ENCODE measurements at places on chromosomes 2 and 18.

- no peak for DNase-seq
These were observed 71.3 kb downstream of the FMNL2 start for GRCh38 chr2:152406119-152406835.

GRCh38 chr2:132732694-132733093, 62.7 kb upstream of the LYPD1 start:
- DNase-seq: no peak

DNA sequence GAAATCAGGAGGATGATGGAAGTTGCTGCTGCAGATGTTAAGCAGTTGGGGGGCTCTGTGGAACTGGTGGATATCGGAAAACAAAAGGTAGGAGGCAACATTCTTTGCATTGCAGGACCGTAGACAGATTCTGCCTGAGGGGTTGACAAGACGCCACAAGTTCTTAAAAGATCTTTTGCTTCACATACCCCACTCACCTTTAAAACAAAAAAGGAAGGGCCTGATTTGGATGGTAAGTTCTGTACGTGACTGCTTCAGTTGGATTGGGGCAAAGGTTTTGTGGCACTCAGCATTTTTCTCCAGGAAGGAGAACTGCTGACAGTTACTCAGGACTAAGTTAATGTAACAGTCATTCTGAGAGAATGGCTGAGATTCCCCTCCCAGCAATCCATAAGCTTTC, 5.2 kb downstream of the CNDP2 start:
- DNase-seq: no peak

- DNase-seq: no peak
These were observed 65.1 kb downstream of the CUL3 start for GRCh38 chr2:224520064-224520463.

DNA sequence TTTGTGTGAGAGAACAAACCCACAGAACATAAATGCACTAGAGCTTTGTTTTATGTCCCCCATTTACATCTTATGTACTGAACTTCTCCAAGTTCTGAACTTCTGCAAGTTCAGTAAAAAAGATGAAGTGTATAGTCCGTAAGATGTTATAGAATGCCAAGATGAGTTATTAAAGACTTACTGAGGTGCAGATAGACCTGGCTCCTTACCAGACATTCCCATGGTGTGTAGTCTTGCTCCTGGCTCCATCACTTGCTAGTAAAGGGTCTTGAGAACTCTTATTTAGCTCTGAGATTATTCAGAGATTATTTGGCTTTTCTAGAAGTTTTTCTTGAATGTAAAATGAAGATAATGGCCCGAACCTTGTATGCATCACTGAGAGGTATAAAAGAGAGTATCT, 16.8 kb downstream of the GULP1 start:
- no peak for DNase-seq

DNA sequence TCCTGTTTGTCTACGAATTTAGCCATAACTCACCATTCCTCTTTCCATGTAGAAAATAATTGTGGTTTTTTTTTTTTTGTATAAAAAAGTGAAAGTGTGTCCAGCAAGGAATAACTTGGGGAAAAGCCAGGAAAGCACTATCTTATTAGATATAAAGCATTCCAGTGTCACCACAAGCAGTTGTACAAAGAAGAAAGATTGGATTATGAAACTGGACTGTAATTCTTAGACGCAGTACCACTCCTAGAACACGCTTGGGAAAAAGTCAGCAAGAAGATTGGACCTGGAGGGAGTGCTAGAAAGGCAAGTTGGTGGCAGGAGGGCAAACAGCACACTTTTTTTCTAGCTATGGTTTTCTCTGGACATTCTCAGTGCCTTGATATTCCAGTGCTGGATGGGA, 186.7 kb downstream of the PARD3B start:
- no peak for DNase-seq

Data from stimulated activated CD8-positive, alpha-beta memory T cell treated with anti-CD3 and anti-CD28 coated beads, Interleukin-7, amount 100 ng/mL, for 24 hours (primary cell).